NCI-H1417 treated with DMSO at 0.1 percent for 48 hours (cell line): ENCODE measurements at places on chromosomes 4 and X.

GRCh38 chr4:114727461-114727860 lies 128.9 kb downstream of the UGT8 start:
- no peak for DNase-seq

GRCh38 chrX:39222346-39223113 lies 421.3 kb downstream of the MID1IP1 start:
- no peak for DNase-seq

GRCh38 chr4:55330241-55330640 lies 15.8 kb upstream of the SRD5A3 start:
- DNase-seq: no peak

DNA sequence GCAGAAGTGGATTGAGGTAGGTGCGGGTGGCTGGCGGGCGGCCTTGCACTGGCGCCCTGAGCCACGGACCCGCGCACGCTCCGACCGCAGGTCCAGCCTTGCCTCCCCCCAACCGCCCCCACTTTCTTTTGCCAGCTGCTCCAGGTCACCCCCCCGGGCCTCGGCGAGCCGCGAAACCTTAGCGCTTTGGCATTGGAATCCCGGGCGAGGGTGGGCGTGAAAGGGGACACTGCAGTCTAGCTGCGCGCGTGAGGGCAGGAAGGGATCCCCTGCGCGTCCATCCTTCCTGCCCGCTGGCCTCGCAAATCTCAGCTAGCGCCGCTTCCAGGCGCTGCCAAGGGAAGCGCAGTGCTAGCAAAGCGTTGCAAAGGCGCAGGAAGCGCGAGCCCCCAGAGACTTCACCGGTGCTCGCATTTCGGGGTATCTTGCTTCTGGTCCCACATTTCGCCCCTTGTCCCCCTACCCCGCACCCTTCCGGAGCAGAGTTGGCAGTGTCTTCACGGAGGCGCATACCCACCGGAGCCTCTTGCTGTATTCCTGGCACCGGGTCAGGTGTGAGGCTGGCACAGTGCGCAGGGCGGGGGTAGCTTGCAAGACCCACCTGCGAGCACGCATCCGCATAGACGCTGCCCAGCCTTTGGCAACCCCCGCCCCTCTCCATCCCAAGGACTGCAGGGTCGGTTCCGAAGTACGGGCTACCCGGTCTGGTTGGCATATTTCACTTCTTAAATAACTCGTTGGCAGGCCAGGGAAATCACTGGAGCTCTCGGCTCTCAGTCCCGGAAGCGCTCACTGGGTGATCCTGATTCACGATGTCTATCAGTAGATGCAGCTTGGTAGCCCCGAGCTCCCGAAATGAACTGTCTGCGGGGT lies 104.4 kb downstream of the UCHL1 start:
- DNase-seq: no peak

GRCh38 chr4:111879539-111879938 lies 265.7 kb upstream of the FAM241A start:
- DNase-seq: peak; percentile 81

GRCh38 chrX:124086411-124086810 lies 124.9 kb downstream of the STAG2 start:
- no peak for DNase-seq

- no peak for DNase-seq
Measured at GRCh38 chrX:114267142-114267541, 316.7 kb upstream of the HTR2C start.

DNA sequence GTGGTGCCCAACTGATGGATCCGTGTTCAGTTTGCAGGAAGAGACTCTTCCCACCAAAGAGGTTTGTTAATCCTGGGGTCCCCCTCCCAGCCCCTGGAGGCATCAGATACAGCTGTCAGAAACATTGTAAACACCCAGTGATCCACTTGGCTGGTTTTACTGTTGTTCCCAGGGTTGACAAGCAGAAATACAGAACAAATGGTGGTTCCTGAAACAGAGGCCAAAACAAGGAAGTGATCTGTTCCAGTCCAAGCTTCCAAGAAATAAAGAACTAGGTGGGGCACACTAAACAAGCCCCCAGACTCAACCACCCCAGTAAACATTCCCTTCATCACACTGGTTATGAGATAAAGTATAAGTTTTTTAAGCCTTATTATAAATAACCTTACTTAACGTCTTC lies 1.4 kb downstream of the TMLHE start:
- no peak for DNase-seq

DNA sequence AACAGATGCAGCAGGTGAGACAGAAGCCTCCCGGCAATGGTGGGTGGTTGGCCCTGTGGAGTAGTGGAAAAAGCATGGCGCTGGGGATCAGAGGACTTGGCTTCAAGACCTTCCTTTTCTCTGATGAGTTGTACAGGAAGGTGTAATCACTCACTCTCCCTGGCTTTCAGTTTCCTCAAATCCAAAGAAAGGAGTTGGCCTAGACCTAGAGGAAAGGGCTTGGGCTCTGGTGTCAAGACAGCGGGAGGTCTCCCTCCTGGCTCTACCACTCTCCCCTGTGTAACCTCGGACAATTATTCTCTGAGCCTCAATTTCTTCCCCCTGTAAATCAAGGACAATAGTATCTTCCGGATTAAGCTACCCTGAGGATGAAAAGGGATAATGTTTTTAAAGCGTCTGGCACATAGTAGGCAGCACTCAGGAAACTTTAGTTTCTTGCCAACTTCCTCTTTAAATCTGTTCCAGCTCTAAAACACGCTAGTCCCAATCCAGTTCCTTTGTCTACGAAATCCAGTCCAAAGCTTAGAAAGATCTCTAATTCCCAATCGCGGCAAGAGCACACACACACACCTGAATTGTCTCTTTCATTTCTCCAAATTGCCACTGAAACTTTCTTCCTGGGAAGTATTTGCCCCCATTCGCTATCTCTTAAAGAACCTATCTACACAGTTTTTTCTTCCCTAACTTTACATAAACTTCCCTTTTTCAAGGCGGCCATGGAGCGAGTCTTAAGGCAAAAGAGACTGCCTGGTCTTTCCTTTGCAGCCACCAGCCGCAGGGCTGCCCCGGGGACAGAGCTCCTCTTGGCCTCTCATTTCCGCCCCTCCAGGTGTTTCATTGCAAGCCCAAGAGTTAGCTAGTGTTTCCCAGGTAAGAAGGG lies 29.9 kb upstream of the GPC4 start:
- no peak for DNase-seq

DNA sequence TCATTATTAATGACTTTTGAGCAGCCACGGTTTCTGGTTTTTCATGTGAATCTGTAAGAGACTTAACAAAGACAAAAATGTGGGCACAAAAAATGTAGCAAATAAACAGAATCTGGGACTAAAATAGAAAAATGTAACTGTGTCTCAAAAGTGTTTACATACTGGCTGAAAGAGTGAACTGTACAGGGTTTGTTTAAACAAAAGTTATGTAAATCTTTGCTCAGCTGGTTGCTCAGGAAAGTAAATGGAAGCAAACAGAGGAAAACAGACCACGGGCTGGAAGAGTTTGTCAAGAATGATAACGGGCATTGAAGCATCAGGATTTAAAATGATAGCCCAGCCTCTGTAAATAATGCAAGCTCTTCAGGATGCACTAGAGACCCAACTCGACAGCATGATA lies 921.8 kb upstream of the FTHL17 start:
- no peak for DNase-seq

DNA sequence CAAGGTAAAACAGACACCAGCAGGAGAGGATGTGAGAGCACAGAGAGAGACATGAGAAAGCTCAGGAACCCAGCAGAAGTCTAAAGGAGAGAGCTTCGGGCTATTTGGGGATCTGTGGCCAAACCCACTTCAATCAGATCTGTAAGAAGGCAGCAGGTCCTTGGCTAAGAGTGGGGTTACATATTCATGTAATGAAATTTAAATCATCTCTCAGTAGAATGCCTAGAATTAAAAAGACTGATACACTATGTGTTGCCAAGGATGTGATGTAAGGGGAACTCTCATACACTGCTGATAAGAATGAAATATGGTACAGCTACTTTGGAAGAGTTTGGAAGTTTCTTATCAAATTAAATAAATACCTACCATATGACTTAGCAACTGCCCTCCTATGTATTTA lies 35.8 kb downstream of the PDE5A start:
- no peak for DNase-seq

GRCh38 chrX:133306316-133306715 lies 88.2 kb upstream of the TFDP3 start:
- DNase-seq: no peak

DNA sequence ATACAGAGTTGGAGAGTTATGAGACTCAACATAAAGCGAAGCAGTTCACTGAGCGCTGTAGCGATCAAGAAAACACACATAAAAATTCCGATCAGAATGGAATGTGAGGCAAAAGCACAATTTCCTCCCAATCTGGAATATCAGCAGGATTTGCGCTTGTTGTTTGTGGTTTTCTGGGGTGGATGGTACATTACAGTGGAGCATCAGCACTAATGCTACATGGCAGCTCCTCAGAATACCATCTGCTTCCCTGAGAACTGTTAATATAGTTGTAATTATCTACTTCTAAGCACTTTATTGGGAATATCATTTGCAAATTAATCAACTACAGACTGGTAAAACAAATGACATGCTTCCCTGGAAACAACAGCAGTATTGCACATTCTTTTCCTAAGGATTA lies 324.1 kb upstream of the PPARGC1A start:
- DNase-seq: no peak

DNA sequence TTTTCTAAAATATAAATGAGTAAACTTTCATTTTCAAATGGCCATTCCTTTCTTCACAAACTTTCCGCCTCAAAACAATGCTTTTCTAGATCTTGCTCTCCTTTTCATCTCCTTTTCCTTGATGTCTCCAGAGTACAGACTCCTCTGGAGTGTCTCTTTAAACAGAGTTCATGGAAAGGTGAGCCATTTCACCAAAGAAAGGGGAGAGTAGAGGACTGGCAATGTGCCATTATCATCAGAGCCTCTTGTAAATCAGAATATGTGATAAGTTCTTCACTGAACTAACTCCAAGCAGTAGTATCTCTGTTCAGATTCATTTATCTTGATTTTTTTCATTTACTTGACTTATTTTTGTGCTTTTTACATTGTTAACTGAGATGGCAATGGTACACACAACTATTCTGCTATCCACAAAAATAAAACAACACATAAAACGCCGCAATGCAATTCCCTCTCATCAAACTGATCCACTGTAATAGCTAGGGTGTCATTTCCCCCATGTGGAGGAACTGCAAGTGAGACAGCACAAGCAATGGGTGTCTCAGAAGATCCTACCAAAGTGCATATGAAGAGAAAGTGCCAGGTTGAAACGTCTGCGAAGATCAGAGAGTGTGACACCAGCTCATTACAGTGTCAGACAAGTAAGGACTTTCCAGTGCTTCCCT lies 125.4 kb downstream of the RASL11B start:
- DNase-seq: no peak

GRCh38 chr4:78297116-78297800 lies 240.1 kb downstream of the FRAS1 start:
- DNase-seq: no peak

- no peak for DNase-seq
Measured at GRCh38 chr4:139584784-139585183, 28.8 kb upstream of the SETD7 start.

DNA sequence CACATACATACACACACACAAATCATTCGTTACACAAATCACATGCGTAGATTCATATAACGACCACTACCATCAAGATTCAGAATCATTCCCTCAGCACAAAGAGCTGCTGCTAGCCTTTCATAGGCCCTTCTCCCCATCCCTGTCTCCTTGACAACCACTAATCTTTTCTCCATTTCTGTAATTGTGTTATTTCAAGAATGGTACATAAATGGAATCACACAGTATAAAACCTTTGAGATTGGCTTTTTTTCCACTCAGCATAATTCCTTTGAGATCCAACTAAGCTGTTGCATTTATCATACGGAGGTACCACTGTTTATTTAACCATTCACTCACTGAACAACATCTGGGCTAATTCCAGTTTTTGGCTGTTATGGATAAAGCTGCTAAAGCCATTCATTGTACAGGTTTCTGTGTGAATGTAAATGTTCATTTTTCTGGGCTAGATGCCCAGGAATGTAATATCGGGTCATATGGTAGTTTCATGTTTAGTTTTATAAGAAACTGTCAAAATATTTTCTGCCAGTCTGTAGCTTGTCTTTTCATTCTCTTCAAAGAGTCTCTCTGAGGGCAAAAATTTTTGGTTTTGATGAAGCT lies 64.1 kb downstream of the USP11 start:
- no peak for DNase-seq

DNA sequence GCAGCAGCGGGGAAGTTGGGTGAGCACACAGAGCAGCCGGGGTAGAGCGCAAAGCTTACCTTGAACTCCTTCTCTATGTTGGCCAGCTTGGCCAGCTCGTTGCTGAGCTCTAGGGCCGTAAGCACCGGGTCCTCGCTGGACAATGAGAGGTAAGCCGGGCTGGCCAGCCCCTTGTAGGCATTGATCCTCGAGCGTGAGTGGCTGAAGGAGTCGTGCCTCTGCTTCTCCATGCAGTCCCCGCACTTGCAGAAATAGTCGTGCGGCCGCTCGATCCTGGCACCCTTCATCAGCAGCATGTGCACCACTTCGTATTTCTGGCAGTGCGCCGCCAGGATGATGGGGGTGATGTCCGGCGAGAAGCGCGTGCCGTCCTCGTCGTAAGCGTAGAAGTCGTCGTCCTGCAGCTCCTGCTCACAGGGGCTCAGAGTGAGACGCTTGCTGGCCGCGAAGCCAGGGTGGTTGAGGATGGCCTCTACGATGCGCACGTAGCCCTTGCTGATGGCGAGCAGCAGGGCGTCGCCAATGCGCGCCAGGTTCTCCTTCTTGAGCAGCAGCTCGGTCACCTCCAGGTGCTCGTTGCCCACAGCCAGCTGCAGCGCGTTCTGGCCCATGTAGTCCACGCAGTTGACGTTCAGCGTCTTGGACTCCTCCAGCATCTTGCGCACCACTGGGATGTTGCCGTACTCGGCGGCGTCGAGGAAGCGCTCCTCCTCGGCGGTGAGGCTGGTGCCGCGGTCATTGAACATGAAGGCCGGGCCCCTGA lies 19.5 kb downstream of the TRPC3 start:
- DNase-seq: no peak

DNA sequence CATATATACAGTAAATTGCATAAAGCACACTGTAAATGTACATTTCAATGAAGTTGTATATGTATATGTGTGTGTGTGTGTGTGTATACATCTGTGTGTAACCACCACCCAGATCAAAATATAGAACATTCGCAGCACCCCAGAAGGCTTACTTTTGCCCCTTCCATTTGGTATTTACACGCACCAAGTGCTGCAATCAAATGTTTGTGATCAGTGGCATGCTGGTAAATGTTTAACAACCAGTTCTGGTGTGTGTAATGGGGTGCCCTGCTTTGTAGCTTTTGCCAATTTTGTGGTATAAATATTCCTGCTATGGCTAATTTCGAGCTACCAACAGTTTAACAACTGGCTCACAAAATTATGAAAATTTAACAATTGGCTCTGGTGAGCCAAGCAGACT lies 101.3 kb downstream of the RTL5 start:
- DNase-seq: no peak

- DNase-seq: no peak
Measured at GRCh38 chr4:102580463-102580842, 79.3 kb downstream of the NFKB1 start.

DNA sequence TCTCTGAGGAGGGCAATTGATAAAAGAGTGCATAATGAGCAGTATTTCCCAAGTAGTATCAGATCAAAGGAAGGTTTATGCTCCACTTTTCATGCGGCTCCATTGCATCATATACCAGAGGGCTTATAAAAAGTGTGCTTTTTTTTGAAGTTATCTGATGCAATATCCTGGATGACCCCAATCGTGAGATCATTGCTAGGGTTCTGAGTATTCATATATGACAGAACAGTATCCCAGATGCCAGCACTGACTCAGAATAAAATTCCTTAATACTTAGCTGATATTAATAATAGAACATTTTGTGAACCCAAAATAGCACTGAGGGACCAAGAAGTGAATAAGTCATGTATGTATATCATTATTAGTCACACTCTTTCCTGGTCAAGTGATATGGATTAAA lies 945.5 kb upstream of the AGA start:
- DNase-seq: no peak
